Breast epithelium (tissue), 4 donors: ENCODE measurements at places on chromosomes 2 and 18. TPM values are rescaled to one million over a fixed set of nuclear protein-coding genes. Genes with fewer than 3 reads are reported as not detected.
A peak's percentile ranks its signal among the peaks of the same experiment; 100 is the strongest.

- no peaks in the 10 kb centered on the region for H3K4me1 ChIP-seq
- no peak overlapping the region for H3K4me3 ChIP-seq
- no peak for DNase-seq
- H3K36me3 ChIP-seq = no peaks in the 10 kb centered on the region
- H3K27ac ChIP-seq = no peak overlapping the region
Observed at GRCh38 chr18:36942264-36942663, 113.3 kb downstream of the KIAA1328 start.

DNA sequence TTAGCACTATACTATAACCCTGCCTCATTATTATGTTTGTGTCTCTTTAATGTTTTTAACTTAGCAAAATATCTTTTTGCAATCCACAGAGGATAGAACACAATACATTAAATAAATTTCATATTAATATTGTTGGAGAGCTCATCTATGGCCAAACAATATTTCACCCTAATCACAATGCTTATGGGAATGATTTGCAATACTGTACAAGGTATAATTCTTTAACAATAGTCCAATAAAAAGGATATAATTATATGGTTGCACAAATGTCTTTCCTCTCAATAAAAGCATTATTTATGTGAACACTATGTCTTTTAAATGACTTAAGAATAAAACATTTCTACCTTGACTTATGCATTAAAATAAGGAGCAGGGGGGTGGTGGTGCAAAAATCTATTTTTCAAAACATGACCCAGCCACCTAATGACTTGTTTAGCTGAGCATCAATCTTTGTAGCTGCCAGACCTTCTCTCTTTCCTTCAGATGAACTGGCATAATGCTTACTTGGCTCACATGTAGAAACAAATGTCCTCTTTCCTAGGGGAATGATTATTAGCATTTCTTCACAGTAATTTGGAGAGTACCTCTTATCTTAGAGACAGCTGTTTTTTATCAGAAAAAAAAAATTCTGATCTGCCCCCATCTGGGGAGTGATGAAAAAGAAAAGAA is 1933.6 kb upstream of the LRRTM1 start:
- no peak overlapping the region for H3K27ac ChIP-seq
- H3K4me3 ChIP-seq = no peak overlapping the region
- H3K27me3 ChIP-seq = no peaks in the 10 kb centered on the region
- H3K36me3 ChIP-seq = no peaks in the 10 kb centered on the region

DNA sequence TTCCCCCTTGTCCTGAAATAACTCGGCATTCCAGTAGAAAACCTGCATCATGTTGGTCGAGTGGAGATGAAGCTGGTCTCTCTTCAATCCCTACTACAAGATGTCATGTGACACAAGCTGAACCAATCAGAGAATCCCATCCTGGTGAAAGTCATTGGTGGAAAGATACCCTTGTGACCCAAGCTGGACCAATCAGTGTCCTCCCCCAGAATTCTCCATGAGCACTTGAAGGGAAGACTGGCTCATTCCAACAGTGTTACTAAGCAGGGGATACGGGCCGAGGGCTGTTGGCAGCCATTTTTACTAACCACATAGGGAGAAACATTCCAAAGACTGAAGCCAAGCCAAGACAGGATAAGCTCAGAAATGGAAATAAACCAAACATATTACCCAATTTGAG is 298.3 kb downstream of the ICOS start:
- no peak overlapping the region for H3K4me3 ChIP-seq
- H3K36me3 ChIP-seq = no peaks in the 10 kb centered on the region
- H3K4me1 ChIP-seq = no peaks in the 10 kb centered on the region
- no peaks in the 10 kb centered on the region for H3K27me3 ChIP-seq

- no peaks in the 10 kb centered on the region for H3K4me1 ChIP-seq
- no peaks in the 10 kb centered on the region for H3K36me3 ChIP-seq
- H3K4me3 ChIP-seq = no peak overlapping the region
- DNase-seq = no peak
- H3K27ac ChIP-seq = no peak overlapping the region
Observed at GRCh38 chr18:67302043-67302442, 214.5 kb downstream of the DSEL start.

GRCh38 chr2:84716564-84716963 is 164.3 kb downstream of the TRABD2A start:
- H3K36me3 ChIP-seq = no peaks in the 10 kb centered on the region
- no peak overlapping the region for H3K4me3 ChIP-seq
- H3K27me3 ChIP-seq = no peaks in the 10 kb centered on the region
- H3K4me1 ChIP-seq = no peaks in the 10 kb centered on the region
- no peak for DNase-seq

- no peaks in the 10 kb centered on the region for H3K4me1 ChIP-seq
- no peak overlapping the region for H3K27ac ChIP-seq
- no peaks in the 10 kb centered on the region for H3K27me3 ChIP-seq
- H3K4me3 ChIP-seq = no peak overlapping the region
- H3K36me3 ChIP-seq = no peaks in the 10 kb centered on the region
Observed at GRCh38 chr18:26470011-26470637, 78.2 kb downstream of the KCTD1 start.

DNA sequence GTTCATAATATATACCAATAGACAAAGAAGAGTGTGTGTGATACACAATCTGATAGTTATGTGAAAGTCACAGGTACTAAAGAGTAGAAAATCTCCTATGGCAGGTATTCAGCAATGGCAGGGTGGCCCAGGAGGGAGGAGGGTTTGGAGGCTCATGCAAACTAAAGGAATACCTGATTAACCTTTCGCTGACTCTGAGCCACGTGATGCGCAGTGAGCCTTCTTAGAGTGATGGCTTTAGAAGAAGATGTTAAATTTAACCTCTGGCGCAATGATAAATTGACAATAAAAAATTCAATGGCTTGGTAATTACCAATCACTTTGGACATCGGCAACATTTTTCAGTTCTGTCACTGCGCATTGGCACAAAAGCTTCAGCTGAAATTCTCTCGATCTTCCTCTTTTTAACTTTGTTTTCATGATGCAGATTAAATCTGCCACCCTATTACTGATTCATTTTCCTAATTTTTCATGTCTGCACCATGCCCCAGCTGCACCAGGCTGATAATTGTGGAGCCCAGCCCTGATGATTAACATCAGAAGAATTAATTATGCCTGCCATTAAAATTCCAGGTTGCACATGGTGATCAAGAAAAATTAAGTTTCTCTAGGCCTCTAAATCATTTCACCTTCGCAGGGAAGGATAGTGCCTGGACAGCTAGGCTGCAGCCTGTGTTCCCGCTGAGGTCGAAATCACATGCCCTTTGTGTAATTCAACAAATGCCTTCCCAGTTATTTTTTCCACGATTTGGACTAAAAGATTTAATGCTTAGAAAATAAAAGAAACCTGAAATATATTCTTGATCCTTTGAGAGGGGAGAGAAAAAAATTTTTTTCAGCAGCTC is 250.6 kb upstream of the HNRNPA3 start:
- H3K27me3 ChIP-seq = no peaks in the 10 kb centered on the region
- no peak for DNase-seq
- H3K27ac ChIP-seq = no peak overlapping the region
- H3K4me3 ChIP-seq = no peak overlapping the region

DNA sequence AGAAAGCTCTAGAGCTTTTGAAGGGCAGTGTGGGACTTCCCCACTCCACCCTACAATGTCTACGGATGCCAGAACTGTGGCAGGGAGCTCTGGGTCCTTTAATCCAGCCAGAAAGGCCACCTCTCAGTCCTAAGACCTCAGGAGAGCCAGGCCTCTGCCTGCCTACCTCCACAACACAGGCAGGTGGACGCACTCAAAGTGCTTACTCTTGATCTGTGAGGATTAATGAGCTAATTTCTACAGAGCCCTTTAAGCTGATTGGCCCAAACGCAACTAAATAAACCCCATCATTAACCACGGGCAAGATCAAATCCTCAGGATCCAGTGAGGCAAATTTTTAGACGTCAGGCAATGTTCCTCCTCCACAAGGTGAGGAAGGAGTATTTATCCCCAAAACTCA is 8.1 kb downstream of the STK39 start:
- H3K27ac ChIP-seq = no peak overlapping the region
- H3K36me3 ChIP-seq = no peaks in the 10 kb centered on the region
- H3K4me3 ChIP-seq = no peak overlapping the region
- no peak for DNase-seq

- no peaks in the 10 kb centered on the region for H3K36me3 ChIP-seq
- H3K27me3 ChIP-seq = no peaks in the 10 kb centered on the region
- H3K4me1 ChIP-seq = peaks cover 3% of the 10 kb centered on the region
- H3K27ac ChIP-seq = no peak overlapping the region
Observed at GRCh38 chr2:96113367-96113677, 3.0 kb downstream of the ADRA2B start.

GRCh38 chr2:8540552-8541055 is 141.3 kb upstream of the ID2 start:
- H3K27me3 ChIP-seq = no peaks in the 10 kb centered on the region
- H3K4me1 ChIP-seq = peaks cover 26% of the 10 kb centered on the region
- no peak overlapping the region for H3K4me3 ChIP-seq
- peak overlapping the region; percentile 71 for H3K27ac ChIP-seq
- no peak for DNase-seq

GRCh38 chr2:103003750-103004260 is 242.0 kb downstream of the TMEM182 start:
- H3K27me3 ChIP-seq = no peaks in the 10 kb centered on the region
- H3K4me1 ChIP-seq = no peaks in the 10 kb centered on the region
- no peak for DNase-seq
- no peak overlapping the region for H3K4me3 ChIP-seq

- no peak for DNase-seq
- H3K36me3 ChIP-seq = no peaks in the 10 kb centered on the region
- H3K4me3 ChIP-seq = no peak overlapping the region
- no peaks in the 10 kb centered on the region for H3K4me1 ChIP-seq
- no peaks in the 10 kb centered on the region for H3K27me3 ChIP-seq
Observed at GRCh38 chr2:160124571-160124970, 62.2 kb upstream of the PLA2R1 start.

DNA sequence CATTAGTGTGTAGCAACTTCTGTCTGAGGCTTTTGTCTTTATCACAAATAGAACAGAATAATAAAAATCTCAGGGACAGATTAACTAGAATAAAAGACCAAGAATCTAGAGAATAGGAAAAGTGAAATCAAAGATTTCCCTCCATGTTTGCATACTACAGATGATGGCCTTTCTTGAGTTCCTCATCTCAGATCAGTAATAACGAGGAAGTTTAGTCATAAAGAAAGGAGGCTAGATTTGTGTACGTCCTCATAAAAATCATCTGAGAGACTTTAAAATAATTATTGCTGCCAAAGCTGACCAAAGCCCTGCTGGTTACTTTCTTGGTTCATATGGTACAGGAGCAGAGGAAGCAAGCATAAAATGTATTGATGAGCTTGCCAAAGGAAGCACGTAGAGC is 117.3 kb downstream of the MIB1 start:
- DNase-seq = no peak
- no peak overlapping the region for H3K27ac ChIP-seq
- peaks cover 15% of the 10 kb centered on the region for H3K36me3 ChIP-seq
- H3K4me1 ChIP-seq = no peaks in the 10 kb centered on the region
- no peaks in the 10 kb centered on the region for H3K27me3 ChIP-seq

DNA sequence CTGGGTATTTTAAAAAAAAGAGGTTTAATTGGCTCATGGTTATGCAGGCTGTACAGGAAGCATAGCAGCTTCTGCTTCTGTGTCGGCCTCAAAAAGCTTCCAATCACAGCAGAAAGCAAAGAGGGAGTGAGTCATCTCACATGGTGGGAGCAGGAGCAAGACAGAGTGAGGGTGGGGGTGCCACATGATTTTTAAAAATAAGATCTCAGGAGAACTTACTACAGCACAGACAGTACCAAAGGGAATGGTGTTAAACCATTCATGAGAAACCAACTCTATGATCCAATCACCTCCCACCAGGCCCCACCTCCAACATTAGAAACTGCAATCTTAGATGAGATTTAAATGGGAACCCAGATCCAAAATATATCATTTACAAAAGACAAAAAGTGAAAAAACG is 14.6 kb downstream of the ZNF519 start:
- H3K36me3 ChIP-seq = no peaks in the 10 kb centered on the region
- no peak for DNase-seq
- no peak overlapping the region for H3K27ac ChIP-seq
- no peaks in the 10 kb centered on the region for H3K27me3 ChIP-seq
- H3K4me1 ChIP-seq = no peaks in the 10 kb centered on the region

GRCh38 chr2:15539999-15540398 is 21.1 kb downstream of the NBAS start:
- no peak overlapping the region for H3K27ac ChIP-seq
- no peak overlapping the region for H3K4me3 ChIP-seq
- no peak for DNase-seq
- no peaks in the 10 kb centered on the region for H3K27me3 ChIP-seq
- no peaks in the 10 kb centered on the region for H3K36me3 ChIP-seq
- H3K4me1 ChIP-seq = no peaks in the 10 kb centered on the region

DNA sequence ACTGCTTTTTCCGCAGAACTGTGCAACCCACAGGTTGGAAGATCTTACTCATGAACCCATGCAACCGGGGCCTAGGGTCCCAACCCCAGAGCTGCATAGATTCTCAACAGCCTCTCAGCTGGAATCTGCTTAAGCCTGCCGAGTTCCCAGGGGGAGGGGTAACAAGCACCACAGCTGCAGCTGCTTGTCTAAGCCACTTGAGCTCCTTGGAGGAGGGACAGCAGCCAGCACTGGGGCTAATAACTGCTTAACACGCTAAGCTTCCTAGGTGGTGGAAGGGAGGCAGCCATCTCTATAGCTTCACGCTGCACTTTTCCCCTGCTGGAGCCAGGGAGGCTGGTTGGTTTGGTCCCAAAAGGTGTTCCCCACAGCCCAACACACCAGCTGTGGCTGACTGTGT is 311.6 kb downstream of the DSC3 start:
- H3K27ac ChIP-seq = no peak overlapping the region
- no peaks in the 10 kb centered on the region for H3K4me1 ChIP-seq
- no peaks in the 10 kb centered on the region for H3K27me3 ChIP-seq

DNA sequence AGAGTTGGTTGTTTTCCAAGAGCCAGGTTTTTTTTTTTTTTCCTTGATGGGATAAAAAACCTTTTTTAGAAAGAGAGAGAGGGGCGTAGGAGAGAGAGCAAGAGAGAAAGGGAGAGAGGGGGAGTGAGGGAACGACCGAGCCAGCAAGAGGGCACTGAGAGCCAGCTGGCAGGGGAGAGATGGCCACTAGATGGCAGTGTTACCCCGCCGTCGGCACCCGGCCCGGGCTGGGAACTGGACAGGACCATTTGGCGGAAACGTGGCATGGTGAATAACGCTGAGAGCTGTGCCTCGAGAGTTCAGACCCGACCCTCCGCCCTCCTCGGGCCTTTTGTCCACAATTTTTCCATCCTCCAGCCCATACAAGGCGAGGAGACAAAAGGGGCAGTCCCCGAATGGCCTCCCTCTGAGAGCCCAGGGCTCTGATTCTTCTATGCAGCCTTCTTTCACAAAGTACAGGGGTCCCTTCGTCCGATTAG is 286.7 kb upstream of the VRK2 start:
- H3K4me3 ChIP-seq = peak overlapping the region; percentile 40
- H3K4me1 ChIP-seq = no peaks in the 10 kb centered on the region
- H3K36me3 ChIP-seq = no peaks in the 10 kb centered on the region
- peak; percentile 69 for DNase-seq
- no peaks in the 10 kb centered on the region for H3K27me3 ChIP-seq

The ANTXR1 gene
- 52.7 TPM for total RNA-seq

The SGO2 gene
- total RNA-seq = 3.6 TPM

The TOGARAM2 gene
- total RNA-seq = 0.15 TPM

The REG3A gene
- not detected for total RNA-seq

The GPR17 gene
- not detected for total RNA-seq
